ENCODE measurements at places on chromosomes 1 and 21. TPM values are rescaled to one million over a fixed set of nuclear protein-coding genes. Genes with fewer than 3 reads are reported as not detected.

DNA sequence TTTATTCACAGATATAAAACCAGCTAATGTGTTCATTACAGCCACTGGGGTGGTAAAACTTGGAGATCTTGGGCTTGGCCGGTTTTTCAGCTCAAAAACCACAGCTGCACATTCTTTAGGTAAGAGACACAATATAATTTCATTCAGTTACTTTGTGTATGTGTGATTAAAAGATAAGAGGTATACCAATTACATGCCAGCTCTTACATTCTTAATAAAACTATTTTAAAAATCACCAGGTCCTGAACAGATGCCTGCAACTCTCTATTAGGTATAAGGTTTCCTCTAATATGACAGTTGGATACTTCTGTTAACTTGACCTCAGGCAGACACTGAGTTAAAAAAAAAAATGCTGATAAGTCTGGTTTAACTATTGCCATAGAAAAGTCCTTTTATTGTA, 122.1 kb downstream of the NEK7 start:
- DNase-seq = no peak

DNA sequence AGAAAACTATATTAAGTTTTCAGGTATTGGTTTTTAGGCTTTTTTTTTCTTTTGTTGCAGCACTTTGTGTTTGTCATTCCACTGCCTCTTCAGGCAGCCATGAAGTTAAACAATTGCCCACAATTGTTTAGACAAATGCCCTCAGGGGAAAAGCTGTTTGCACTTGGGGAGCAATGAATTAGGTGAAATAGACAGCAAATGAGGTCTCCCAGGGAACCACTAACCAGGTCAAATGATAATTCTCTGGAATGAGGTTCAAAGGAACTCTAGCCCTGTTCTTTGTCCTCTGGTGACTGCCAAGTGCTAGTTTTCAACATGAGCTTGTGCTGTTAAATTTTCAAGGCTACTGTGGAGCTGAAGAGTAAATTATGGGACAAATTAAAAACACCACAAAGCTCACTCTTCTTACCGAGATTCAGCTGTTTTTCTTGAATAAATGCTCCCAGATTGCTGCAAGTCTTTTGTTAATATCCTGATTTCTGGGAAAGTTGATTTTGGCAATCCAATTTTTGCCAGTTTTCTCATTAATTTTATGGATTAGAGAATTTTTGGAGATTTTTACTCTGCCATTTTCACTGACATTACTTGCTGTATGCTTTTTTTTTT, 15.1 kb upstream of the MAB21L3 start:
- DNase-seq = no peak

GRCh38 chr1:216054600-216054999, 368.6 kb downstream of the USH2A start:
- DNase-seq = no peak

DNA sequence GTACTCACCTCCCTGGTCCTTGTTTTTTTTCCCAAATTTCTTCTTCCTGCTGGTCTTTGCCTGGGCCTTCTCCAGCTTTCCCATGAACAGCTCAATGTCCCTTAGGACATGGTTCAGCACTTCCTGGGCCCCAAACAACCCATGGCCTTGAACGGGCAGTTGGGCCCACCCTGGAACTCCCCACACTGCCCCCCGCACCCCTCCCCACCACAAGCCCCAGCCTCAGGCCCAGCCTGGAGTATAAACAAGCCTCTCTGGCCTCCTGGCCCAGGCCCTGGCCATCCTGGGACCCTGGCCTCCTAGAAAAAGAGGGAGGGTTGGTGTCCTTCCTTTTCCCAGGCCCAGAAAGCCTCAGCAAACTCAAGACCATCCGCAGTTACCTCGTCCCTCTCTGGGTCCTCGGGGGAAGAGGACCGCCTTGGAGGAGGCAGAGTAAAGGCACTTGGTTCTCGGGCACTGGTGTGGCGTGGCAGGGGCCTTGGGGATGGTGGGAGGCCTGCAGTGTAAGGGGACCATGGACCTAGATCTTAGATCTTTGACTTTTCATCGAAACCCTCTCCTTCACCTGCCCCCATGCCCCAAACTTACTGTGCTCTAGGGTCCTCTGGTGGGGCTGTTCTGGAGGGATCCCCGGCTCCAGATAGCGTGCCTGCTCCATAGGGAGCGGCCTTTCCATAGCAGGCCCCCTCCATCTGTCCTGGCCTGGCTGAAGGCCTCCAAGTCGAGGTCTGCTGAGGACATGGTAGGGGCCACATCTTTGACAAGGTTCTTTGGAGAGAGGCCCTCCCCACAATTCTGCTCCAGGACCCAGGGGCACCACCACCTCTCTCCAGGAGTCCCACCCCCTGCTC, 5.6 kb downstream of the EPS8L3 start:
- DNase-seq = no peak

Gene SPRR2G
- not detected for polyA plus RNA-seq

Gene STX12
- polyA plus RNA-seq = 27.9 TPM

DNA sequence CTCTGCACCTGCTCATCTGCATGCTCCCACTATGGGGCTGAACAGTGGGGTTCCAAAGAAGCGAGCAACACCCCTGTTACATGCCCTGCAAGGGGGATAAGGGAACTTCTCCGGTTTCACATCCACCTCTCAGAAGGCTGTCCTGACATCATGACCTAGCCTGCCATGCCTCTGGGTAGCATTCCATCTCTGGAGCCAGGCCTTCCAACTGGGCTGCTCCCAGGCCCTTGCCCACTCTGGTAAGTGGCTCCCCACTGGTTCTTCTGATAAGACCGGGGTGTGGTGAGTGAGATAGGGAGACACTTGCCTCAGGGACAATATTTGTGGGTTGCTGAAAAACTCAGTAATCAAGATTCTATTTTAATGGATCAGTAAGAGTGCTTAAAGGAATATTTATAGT, 57.8 kb downstream of the KCNJ15 start:
- no peak for DNase-seq
